NCI-H1048 (cell line): ENCODE measurements at places on chromosomes 1 and 21.

DNA sequence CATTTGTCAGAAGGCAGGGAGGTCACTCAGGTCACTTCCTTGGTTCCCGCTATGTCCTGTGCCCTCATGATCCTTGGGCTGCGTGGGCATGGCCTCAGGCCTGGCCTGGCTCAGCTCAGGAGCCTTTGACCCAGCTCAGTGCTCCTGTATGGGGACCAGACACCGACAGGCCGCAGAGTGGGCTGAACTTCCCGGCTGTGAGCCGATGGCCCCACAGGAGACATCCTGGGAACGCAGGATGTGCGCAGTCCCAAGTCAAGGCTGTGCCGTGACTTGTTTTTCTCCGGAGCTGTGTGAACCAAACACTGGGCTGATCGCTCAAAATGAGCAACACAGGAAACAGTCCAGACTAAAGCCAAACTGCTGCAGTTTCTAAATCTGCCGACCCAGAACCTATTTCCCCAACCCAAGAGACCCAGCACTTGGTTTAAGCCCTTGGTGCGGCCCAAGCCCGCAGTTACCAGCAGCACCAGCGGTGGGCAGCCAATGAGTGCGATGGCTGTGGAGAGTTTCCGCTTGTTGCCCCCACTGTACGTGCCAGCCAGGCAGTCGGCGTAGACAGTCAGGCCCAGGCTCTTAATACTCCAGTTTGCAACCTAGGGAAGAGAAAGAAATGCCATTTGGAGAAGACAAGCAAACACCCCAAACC, 92.3 kb upstream of the GCLM start:
- DNase-seq, result no peak

- no peak for DNase-seq
These were observed 87.7 kb upstream of the LYPLAL1 start for GRCh38 chr1:219085988-219086387.

DNA sequence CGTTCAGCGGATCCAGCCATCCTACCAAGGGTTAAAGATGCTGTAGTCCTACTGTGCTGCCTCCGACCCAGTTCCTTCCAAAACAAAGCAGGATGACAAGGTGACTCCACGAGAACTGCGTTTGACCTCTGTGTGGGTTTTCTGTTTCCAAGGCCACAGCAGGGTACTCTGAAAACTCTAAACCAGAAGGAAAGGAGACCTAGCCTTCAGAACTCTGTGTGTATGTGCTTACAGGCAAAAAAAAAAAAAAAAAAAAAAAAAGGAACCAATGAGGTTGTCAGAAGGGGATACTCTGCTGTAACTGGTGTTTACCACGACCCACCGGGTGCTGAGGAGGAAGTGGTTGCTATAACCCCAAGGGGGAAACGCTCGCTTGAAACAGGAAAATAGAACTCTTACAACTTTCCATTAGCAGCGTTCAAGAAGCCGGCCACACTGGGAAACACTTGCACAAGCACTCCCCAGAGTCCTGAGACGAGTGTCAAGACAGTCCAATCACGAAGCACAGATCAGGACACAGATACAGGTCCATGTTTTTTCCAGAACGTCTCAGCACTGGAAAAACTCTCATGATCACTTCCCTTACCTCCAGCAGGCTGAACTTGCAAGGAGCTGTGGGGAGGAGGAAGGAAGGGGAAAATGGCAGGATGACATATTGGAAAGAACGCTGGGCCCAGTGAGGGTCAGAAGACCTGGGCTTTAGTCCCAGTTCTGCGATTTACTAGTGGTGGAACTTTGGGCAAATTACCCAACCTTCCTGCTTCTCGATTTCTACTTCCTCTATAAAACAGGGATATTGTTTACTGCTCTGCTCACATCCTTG, 64.0 kb downstream of the ITPKB start:
- DNase-seq, result no peak

DNA sequence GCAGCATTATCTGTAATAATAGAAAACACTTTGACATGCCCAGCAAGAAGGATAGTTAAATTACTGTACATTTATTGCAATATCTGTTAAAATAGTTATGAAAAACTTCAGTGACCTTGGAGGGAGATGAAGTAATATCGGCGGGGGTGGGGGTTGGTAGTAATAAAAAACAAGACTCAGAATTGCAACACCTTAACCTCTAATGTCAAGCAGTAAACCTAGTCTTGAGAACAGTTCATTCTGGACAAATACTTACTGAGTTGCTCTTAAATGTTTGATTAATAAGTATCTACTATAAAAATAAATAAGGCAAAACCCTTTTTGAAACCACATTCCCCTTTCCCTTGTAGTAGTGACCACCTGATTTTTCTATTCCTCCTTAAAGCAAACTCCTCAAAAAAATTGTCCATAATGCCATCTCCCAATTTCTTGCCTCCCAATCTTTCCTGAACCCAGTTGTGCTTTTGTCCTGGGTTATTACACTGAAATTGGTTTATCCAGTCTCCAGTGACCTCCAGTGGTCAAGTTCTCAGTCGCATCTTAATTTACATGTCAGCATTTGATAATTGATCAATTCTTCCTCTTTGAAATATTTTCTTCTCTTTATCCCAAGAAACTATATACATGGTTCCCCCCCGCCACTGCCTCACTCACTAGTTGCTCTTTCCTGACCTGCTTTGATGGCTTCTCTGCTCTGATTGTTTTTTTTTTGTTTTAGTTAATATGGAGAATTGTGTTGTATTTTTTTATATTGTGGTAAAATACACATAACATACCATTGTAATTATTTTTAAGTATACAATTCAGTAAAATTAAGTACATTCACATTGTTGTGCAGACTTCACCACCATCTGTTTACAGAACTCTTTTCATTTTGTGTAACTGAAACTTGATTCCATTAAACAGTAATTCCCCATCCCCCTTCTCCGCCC, 36.8 kb downstream of the RAP1A start:
- DNase-seq, result no peak

GRCh38 chr1:5887971-5888361, 104.3 kb downstream of the NPHP4 start:
- no peak for DNase-seq

DNA sequence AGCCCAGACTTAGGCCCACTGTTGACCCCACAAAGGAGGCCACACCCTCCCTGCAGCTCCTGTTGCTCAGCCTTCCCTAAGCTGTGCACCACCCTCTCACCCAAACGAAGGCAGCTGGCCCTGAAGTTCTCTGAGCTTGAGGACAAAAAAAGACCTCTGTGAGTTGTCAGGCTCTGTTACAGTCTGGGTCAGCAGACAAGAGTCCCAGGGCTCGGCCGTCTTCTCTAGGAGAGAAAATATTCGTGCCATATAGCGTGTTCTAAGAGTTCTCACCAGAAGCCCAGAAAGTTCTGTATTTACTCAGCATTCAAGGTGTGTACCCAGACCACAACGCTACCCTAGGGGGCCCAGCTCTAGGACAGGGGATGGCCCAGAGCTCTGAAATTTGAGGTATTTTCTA, 25.5 kb upstream of the LYST start:
- DNase-seq, result no peak

DNA sequence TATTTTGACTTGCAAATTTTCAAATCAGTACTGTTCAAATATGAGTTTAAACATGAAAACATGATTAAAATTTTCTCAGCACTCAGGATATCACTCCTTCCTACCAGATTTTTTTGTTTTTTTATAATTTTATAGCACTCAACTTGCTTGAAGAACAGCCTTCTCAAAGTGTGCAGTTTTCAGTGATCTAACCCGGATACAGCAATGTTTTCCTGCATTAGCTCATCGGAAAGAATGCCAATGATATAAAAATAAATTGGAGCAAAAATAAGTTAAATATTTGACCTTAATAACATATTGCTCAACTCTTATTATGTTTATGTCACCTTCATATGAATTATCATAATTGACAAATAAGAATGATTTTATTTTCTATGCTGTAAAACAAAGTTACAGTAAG, 766.8 kb downstream of the USP25 start:
- DNase-seq, result no peak

DNA sequence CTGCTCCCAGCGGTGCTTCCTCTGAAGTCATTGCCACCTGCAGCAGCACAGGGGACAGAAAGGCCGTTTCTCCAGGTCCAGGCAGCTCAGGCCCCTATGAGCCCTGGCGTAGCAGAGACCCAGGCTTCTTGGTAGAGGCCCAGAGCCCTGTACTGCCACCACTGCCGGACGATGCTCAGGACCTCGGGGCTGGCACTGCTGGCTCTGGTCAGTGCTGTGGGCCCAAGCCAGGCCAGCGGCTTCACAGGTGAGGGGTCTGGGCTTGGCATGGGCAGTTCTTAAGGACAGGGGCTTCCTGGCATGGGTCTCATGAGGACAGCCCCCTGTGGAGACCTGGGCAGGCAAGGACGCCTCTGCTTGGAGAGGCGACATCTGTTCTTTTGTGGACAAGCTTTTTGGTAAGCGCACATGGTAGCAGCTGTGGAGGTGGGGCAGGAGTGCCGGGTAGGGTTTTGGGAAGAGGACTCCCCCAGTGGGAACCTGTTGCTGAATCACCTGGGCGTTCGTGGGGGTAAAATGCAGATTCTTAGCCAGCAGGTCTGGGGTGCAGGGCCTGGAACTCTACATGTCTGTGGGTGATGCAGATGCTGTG, at the start of gene UMODL1:
TSS of gene UMODL1 (plus strand) at position 172 of the 592 bp plus-strand sequence. CDS start at position 172, 0 bp downstream.
- DNase-seq, result no peak

DNA sequence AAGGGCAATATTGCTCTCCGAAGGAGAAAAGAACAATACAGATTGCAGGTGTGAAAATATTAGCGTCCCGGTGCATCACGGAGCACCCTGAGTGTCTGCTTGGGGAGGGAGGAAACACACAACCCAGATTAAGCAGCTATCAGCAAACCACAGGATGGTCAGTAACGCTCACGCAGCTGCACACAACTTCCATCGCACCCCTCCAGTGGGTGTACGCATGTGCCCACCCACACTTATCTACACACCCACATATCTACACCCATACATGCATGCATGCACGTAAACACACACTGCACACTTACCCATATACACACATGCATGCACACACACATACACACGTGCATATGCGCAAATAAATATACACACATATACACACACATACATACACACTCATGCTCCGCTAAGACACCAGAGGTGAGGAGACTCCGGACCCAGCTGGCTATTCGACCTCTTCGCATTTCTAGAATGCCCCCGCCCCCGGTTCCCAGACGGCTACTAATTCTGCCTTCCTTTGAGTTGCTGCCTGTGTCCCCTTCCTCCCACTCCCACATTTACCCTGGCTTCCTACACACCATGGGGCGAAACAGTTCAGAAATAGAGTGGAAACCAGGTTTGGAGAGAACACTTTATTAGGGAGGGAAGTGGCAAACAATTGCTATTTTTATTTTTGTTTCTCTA, 26.2 kb downstream of the ITPKB start:
- no peak for DNase-seq

DNA sequence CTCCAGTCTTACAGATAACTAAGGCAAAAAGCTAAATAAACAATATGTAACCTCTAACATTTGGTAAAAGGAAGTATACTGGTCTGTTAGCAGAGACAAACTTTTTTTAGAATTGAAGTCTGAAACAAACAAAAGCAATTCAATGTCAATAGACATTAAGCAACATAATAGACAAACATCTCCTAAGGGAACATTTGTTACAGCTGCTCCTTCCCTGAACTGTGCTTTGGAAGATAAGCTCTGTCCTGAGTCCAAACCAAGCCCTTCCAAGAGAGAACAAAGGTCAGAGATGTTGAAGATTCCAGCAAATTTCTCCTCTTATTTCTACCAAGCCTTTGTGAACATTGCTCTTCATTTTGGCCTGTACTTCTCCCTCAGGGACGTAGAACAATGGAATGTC, 25.3 kb downstream of the FMO2 start:
- DNase-seq, result no peak

DNA sequence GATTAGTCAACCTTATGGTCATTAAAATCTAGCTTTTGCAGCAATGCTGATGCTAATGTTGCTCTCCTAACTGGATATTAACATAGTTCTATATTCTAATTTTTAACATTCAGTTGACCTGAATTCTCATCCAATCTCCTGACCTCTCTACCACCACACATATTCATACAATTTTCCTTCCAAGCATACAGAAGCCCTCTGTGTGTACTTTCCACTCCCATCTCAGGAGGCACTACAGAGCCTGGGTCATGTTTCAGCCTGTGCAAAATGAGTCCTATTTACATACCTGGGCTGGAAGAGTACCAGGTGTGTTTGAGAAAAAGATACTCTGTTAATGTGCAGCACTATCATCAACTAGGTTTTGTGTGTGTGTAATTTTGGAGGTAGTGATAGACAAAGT, 486.3 kb downstream of the NEGR1 start:
- DNase-seq, result no peak

- DNase-seq, result no peak
These were observed 1.7 kb downstream of the CFAP410 start for GRCh38 chr21:44337449-44337848.

- DNase-seq, result no peak
These were observed 20.1 kb downstream of the SLC1A7 start for GRCh38 chr1:53122201-53122885.

DNA sequence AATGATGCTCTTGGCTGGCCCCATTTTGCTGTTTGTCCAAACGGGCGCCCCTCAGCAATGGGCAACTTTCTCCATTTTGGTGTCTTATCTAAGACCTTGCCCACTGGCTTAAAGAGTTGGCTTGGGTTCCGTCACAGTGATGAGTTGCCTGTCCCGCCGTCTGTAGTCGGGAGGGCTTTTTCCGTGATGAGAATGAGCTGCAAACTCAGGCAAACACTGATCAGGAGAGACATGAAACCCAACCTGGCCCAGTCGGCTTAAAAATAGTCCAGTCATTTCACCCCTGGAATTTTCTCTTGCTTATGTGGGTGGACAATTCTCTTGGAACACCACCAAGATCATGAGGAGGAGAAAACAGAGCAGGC, 79.3 kb downstream of the ST6GALNAC3 start:
- no peak for DNase-seq

DNA sequence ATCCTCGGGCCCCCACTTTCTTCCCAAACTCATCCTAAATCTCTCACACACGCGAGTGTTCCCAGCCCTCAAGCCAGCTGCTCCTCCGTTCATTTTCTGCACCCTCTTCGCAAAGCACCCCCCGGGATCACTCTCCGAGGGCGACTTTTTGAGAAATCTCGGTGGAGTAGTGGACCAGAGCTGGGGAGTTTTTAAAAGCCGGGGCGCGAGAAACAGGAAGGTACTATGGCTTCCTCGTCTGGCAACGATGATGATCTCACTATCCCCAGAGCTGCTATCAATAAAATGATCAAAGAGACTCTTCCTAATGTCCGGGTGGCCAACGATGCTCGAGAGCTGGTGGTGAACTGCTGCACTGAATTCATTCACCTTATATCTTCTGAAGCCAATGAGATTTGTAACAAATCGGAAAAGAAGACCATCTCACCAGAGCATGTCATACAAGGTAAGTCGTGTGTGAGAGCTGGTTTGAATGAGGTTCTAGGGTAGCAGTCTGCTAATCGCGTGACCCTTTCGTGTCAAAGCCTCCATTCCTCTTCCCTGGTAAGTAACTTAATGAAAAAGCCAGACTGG, 800 bp downstream of the DR1 start:
- DNase-seq, result no peak

- no peak for DNase-seq
These were observed 1.7 kb downstream of the SLC19A1 start for GRCh38 chr21:45540601-45540970.

- DNase-seq, result no peak
These were observed 2.3 kb upstream of the OR2C3 start for GRCh38 chr1:247538561-247538960.

- DNase-seq, result no peak
These were observed 783 bp upstream of the FCMR start for GRCh38 chr1:206922524-206922923.
